GM04504 (cell line): ENCODE measurements at places on chromosomes 7 and 10.

DNA sequence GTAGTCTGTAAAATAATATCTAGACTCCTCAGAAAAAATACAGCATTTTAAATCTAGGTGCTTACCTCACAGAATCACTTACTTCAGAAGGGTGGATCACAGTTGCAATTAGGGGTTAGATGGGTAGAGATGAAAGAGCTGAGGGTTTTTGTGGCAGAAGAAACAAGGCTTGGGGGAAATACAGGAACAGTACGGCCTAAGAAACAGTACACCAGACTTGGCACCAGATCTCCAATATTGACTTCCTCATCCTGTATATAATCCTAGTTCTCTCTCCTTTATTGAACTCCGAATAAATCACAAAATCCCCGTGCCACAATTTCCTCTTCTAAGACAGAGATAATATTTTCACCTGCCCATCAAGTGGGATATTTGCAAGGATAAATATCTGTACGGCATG is 14.3 kb downstream of the CEP41 start:
- no peak for DNase-seq

GRCh38 chr7:158124671-158125079 is 462.9 kb downstream of the PTPRN2 start:
- DNase-seq: no peak

- no peak for DNase-seq
These were observed 46.1 kb downstream of the PPIF start for GRCh38 chr10:79393221-79393923.

GRCh38 chr7:108503112-108504026 is 22.6 kb downstream of the PNPLA8 start:
- DNase-seq: peak; percentile 10

DNA sequence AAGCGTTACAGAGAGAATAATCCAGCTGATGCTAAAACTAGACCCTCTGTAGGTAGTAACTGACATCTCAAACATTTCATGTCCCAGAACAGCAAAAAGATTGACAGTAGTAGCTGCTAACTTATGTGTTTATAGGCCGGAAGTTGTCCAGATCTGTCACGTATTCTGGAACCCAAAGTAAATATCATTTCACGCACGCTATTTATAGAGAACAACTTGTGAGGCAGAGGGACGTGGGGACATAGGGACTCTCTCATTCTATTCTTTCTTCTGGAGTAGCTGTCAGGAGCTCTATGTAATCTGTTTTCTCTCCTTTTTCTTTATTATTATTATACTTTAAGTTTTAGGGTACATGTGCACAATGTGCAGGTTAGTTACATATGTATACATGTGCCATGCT is 22.3 kb downstream of the AGK start:
- DNase-seq: no peak

GRCh38 chr7:101698964-101699363 is 69.9 kb upstream of the MYL10 start:
- DNase-seq: no peak

- DNase-seq: no peak
These were observed 641.1 kb downstream of the PCDH15 start for GRCh38 chr10:54159924-54160323.

GRCh38 chr10:13670311-13670710 is 83.5 kb downstream of the PRPF18 start:
- DNase-seq: no peak

DNA sequence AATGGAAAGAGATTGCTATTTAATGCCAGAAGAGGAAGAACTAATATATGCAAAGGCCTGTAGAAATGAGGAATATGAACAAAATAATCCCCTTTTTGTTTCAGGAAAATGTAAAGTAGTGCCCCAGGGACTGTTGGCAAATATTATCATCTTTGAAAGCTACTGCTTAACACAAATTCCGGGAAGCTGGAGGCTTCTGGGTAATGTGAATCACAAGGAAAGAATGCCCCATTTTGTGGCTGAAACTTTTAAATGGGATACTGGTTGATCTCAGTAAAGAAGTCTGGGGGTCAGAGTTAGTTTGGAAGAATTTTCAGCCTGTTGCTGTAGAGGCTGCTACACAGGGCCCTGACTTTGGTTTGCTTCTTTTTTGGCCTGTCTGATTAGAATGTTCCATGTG is 141.0 kb downstream of the PTEN start:
- DNase-seq: no peak

DNA sequence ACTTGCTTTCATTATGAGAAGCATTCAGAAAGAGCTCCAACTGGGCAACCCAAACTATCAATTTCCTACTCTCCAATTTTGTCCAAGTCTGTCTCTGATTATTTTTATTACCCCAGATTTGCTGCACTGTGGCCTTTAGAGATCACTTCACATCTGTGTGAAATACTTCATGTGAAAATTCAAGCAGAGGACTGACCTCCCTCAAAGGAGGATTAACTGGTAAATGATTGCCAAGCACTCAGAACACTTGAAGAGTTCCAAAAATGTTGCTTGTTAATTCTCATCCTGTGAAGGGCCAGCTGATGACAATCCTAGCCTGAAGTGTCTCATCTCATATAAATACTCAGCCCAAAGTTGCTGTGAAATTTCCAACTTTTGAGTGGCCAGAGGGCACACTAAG is 182.8 kb upstream of the DGKB start:
- peak; percentile 63 for DNase-seq

GRCh38 chr7:28423918-28424514 is 11.7 kb downstream of the CREB5 start:
- no peak for DNase-seq

GRCh38 chr7:80110376-80110775 is 24.3 kb upstream of the GNAI1 start:
- no peak for DNase-seq
